CD4-positive, alpha-beta T cell treated with Interleukin-10 for 1 hour (primary cell): ENCODE measurements at places on chromosomes 2 and 18.

GRCh38 chr18:79197531-79197930 lies 128.3 kb downstream of the ATP9B start:
- DNase-seq, result no peak

- DNase-seq, result no peak
Measured at GRCh38 chr18:59005262-59005661, 134.4 kb upstream of the SEC11C start.

GRCh38 chr2:162090109-162090508 lies 16.1 kb upstream of the DPP4 start:
- no peak for DNase-seq

- peak; percentile 7 for DNase-seq
Measured at GRCh38 chr2:170843656-170844055, 27.0 kb downstream of the GAD1 start.

DNA sequence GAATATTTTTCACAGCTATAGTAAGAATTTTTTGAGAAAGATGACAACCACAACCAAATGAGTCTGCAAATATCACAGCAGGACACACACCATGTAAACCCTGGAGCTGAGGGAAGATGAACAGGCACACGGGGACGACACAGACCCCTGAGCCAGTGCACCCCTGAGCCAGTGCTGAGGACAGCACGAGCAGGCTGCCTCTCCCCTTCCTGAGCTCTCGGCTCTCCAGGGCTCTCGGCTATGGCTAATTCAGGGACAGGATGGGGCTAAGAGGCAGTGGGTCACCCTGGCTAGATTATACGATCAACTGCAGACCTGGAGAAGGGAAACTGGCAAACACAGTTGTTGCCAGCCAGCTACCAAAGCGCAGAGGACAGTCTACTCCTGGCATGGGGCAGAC lies 41.4 kb downstream of the TGFBRAP1 start:
- DNase-seq, result no peak

GRCh38 chr2:64859312-64860212 lies 129.6 kb upstream of the SLC1A4 start:
- no peak for DNase-seq

GRCh38 chr2:14944562-14945346 lies 312.2 kb downstream of the LRATD1 start:
- DNase-seq, result no peak

GRCh38 chr2:15714609-15715008 lies 122.9 kb downstream of the DDX1 start:
- no peak for DNase-seq

DNA sequence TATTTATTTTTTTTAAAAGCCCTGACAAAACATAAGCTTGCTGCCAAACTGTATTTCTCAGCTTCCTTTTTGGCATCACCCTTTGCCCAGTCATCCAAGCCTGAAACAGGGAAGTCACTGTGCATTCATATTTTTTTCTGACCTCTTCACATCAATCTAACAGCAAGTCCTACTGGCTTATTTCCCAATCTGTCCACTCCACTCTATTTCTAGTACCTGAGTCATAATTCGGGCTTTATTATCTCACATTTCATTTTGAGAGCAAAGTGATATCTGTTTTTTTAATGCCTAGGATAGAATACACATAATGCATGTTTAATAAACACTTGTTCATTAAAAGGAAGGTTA lies 5.1 kb downstream of the HNMT start:
- DNase-seq, result no peak

GRCh38 chr2:233756429-233757081 lies 3.5 kb upstream of the UGT1A1 start:
- DNase-seq, result no peak

GRCh38 chr18:59219672-59220163 lies at the start of gene GRP:
Gene GRP (plus strand): TSS chr18:59220158. CDS start chr18:59220266, 108 bp downstream.
- DNase-seq, result no peak

DNA sequence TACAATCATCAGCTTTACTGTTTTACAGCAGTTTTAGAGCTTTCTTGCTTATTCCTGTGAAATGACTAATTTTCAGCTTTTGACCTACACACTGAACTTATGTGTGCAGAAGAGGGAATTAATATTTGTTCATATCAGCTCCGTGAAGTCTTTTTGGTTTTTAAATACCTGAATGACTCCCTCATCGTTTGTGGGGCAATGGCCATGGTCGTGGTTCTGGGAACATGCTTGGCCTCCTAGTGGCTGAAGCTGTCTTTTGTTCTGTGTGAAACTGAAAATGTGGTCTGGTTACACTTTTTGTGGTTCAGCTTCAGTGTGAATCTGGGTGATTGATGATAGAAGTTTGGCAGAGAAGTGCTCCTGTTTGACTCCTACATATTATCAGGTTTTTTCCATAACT lies 408.1 kb downstream of the THSD7B start:
- no peak for DNase-seq
